ENCODE measurements at places on chromosomes 3 and 15.

DNA sequence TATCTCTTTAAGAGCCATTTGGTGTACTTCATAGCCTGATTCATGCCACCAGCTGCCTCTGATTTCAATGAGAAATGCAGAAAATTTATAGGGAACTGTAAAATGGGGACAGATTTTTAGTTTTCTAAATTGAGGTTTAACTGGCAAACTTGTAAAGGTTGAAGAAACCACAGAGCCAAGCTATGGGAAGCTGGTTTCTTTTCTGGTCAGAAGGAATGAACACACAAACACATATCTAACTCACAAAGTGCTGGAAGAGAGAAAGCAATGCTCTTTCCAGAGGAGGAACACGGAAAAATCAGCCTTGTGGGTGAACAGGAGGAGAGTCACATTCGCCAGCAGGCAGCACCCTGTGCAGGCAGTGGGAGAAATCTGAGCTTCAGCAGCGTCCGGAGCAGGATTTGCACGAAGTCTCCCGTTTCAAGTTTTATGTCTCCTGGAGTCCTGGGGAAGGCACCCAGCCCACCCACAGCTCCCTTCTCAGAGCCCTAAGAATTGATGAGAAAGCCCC is 481 bp downstream of the MASP1 start:
- no peak for DNase-seq

DNA sequence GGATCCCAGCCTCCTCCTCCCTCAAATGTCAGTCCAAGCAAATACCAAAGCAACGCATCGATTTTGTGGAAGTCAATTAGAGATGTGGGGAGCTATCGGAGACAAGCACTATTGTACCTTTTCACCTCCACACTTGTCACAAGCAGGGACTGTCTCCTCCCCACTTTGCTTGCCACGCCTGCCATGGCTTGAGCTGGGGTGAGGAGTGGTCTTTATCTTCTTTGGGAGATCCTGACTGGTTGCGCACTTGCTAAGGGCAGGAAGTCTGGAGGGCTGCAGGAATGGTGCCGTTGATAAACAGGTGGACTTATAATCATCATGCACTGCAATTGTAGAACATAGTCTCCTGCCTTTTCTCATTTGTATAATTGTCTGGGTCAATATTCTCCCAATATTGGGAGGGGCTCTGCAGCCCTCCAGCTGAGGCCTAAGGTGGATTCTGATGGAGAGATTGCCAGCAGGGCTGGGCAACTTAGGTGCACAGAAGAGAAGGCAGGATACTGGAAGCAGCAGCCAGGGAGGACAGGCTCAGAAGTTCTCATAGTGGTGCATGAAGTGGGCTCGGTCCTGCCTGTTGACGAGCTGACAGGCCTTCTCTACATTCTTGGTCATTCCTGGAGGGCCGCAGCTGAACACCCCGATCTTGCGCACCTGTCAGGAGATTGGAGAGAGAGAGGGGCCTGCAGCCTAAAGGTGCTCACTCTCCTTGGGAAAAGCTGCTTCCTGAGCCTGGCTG is 20.2 kb downstream of the DUOX2 start:
- DNase-seq: no peak

DNA sequence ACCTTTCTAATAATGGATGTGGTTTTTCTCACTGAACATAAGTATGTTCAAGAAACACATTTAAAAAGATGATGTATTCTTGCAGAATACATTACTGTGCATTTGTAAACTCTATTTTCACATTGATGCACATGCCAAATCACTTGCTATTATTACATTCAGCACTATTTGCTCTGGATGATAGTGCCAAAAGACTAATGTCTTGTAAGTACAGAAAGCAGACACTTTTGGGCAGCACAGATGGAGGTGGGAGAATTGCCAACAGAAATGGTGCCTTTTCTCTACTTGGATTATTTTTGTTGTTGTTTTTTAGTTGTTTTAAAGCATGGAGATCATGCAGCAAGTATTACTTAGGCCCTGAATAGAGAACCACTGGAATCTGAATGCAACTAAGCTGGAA is 10.2 kb upstream of the FGF12 start:
- no peak for DNase-seq

GRCh38 chr3:20543535-20544226 is 357.7 kb upstream of the SGO1 start:
- no peak for DNase-seq

DNA sequence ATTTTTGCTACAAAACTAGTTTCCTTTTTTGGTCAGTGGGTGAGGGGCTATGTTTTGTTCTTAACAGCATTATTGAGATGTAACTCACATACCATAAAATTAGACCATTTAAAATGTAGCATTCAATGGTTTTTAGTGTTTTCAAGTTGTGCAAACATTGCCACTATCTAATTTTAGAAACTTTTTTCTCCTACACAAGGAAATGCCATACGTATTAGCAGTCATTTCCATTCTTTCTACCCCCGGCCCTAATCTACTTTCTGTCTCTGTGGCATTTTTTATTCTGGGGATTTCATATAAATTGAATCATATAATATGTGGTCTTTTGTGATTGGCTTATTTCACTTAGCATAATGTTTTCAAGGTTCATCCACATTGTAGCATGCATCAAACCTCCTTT is 55.0 kb upstream of the TIPARP start:
- DNase-seq: no peak

GRCh38 chr3:127037021-127037400 is 54.1 kb downstream of the PLXNA1 start:
- no peak for DNase-seq

GRCh38 chr3:63863150-63864007 is at the start of the genes ATXN7 and THOC7:
Gene ATXN7, plus strand, starts transcription at chr3:63863867. Its CDS starts 48,732 bp downstream, at chr3:63912599.
Gene THOC7, minus strand, starts transcription at chr3:63863805. Its CDS starts 15 bp downstream, at chr3:63863790.
- DNase-seq: peak; percentile 69

DNA sequence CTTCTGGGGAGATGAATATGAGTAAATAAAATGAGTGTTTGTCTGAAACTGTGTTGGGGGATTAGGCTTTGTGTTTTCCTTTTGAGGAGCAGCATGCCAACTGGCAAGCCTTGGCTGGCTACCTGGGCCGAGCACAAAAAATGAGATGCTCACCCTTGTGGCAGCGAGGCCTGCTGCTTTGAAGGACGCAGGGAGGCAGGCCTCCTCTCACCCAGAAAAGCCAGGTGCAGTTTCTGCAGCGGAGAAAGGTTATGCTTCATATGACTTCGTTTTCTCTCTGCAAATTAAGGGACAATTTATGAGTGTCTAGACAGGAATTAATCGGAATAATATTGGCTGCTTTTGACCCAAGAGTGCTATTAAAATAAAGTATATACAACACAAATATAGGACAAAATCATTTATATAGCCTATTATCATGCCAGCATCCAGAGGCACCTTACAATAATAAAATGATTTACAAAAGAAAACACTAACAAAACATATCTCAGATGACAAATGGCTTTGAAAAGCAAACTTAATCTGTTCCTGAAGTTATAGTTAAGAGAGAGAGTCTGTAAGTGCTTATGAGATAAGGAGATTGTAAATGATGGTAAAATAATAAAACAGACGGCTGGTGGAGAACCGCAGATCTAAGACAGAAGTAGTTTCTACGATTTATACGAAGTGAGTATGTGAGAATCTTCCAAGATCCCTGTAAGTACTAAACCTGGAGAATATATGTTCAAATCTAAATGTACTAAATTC is 682.8 kb upstream of the NR2F2 start:
- DNase-seq: no peak

DNA sequence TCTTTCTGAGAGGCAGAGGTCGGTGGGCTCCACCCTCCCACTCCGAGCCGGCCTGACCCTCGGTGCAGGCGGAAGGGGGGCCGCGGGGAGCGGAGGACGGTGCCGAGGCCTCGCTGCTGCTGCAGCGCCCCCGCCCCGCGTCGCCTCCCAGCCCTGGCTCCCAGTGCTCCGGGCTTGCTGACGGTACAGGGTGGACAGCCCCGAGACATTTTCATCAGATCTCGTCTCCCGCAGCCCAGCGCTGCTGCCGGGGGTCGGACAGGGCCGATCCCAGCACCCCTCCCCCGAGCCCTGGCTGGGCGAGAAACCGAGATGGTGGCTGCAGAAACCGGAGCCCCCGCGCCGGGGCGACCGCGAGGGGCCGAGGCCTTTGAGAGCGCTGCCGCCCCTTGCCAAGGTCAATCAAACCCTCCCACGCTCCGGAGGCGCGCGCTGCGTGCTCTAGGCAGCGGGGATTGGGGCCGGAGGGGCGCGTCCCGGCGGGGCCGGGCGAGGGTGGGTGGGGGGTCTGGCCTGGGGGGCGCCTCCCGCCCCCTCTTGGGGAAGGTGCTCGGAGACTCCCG is 42.5 kb downstream of the EPHB3 start:
- peak; percentile 45 for DNase-seq

DNA sequence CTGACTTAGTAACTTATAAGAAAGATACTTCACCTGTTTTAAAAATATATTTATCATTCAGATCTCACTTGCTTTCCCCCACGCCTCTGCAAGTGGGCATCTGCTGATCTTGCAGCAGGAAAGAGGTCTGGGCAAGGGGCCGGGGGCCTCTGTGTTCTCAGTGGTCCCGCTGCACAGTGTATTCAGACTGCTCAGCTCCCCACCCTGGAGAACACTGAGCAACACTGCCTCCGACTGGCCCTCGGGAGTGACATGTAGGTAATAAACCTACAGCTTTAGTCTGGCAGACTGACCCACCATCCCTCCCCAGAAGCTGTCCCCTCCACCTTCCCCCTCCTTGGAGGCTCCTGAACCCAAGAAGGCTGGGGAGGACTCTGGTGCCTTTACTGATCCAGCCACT is 43.8 kb downstream of the GABRB3 start:
- peak; percentile 29 for DNase-seq

GRCh38 chr3:127792541-127793292 is 29.6 kb downstream of the MGLL start:
- DNase-seq: peak; percentile 19

- DNase-seq: no peak
Measured at GRCh38 chr15:56950979-56951378, 32.5 kb downstream of the TCF12 start.

GRCh38 chr3:148078658-148079057 is 619.0 kb upstream of the AGTR1 start:
- DNase-seq: no peak

GRCh38 chr15:71708741-71709140 is 101.6 kb upstream of the NR2E3 start:
- no peak for DNase-seq

DNA sequence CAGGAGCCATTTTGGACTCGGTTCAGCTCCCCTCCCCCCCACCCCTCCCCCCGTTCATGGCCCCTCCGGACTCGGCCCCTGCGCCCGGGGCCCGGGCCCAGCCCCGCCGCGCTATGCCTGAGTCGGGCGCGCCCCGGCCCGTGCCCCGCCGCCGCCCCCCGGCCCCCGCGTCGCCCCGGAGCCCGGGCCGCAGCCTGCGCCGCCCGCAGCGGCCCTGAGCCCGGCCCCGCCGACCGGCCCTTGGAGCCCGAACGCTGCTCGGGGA is 155 bp downstream of the ACVR2B start:
- DNase-seq: no peak

DNA sequence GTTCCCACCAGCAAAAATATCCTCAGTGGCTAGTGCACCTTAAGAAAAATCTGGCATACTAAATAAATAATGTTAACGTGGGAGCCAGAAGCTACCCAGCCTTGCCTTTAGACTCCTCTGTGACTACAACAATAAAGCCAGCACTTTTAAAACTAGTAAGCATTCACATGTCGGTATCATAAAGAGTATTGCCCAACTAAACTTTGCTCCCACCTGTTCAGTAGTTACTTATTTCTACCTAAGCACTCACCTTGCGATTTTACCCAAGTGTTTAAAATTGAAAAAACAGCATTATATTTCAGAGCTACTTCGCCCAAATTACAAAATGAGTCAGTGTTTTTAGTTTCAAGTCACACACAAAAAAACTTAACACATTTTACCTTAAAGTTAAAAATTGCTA is 12.8 kb downstream of the ALDH1L1 start:
- DNase-seq: no peak

DNA sequence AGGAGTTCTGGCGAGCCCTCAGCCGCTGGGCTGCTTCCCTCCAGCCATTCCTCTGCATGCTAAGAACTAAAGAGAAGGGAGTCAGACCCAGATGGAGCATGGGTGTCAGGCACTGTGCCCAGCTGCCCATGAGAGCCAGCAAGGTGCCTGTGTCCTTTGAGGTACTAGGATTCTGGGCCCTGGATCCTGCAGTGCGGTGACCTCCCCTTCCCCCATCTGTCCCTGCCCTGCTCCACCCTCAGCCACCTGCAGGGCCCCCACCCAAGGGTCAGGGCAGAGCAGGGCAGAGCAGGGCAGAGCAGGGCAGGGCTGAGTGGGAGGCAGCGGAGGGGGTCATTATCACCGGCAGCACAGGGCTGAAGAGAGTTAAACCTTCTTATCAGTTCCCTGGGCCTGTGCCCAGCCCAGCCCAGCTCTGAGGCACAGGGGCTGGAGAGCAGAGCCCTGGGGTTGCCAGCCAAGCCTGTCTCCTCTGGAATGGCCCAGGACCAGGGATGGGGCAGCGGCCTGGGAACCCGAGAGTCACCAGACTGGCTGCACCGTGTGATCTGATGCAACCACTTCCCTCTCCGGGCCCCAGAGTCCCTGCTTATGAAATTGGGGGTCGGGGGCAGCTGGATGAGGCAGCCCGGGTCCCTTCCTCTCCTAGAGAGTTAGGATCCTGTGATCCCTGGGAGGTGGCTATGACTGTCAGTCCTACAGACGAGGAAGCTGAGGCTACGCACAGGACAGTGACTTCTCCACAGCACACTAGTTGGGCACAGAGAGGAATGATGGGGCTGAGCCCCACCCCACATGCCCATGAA is 17.3 kb downstream of the ZDHHC19 start:
- no peak for DNase-seq

- DNase-seq: no peak
Measured at GRCh38 chr3:58271901-58272501, 34.0 kb upstream of the RPP14 start.

- peak; percentile 2 for DNase-seq
Measured at GRCh38 chr3:31671976-31672375, 139.3 kb downstream of the STT3B start.

DNA sequence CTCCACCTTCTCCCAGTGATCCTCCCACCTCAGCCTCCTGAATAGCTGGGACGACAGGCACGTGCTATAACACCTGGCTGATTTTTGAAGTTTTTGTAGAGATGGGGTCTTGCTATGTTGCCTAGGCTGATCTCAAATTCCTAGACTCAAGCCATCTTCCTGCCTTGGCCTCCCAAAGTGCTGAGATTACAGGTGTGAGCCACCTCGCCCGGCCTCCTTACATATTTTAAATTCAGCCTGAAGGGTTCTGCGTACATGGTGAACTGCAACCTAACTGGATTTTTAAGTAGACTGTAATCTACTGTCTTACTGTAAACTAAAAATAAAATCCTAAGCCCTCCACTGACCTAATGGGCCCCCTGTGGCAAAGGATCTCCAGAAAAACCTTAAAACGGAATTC is 34.1 kb downstream of the MASP1 start:
- no peak for DNase-seq

- peak; percentile 7 for DNase-seq
Measured at GRCh38 chr3:140568842-140569520, 108.9 kb upstream of the TRIM42 start.

GRCh38 chr3:63662500-63662899 is 10.0 kb downstream of the SNTN start:
- peak; percentile 56 for DNase-seq

DNA sequence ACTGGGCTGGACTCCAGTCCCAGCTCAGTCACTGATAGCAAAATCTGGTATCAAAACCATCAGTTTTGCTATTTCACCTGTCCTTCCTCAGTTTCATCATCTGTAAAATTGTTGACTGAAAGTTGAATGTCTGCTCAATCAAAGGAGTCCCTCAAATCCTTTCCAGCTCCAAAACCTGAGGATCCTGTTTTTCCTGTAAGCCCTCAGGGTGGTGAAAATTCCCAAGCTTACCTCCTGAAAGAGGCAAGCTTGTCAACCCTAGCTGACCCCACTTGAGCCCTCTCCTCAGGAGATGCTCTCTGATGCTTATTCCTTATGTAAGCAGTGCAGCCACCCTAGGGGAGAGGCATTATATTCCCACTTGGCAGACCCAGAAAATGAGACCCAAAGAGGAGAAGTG is 82.6 kb downstream of the HMG20A start:
- peak; percentile 8 for DNase-seq

Data from NCI-H69 (cell line).